Stimulated activated CD8-positive, alpha-beta memory T cell treated with anti-CD3 and anti-CD28 coated beads, Interleukin-4, amount 100 ng/mL, for 1 hour (primary cell): ENCODE measurements at places on chromosomes 3 and 15.

DNA sequence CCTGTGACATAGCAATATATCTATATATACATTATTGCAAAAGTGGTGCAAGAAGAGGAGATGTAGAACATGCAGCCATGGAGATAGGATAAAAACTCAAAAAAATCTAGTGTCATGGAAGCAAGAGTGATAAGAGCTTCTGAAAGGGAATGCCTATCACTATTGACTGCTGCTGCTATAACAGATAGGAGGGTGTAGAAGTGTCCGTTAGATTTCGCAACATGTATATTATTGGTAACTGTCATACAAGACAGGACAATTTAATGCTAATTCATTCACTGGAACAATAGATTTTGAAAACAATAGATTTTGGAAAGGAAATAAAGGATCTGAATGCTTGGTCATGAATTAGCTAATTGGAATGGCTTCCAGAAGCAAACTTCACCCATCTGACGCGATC is 224.5 kb downstream of the ZNF385D start:
- DNase-seq = no peak

DNA sequence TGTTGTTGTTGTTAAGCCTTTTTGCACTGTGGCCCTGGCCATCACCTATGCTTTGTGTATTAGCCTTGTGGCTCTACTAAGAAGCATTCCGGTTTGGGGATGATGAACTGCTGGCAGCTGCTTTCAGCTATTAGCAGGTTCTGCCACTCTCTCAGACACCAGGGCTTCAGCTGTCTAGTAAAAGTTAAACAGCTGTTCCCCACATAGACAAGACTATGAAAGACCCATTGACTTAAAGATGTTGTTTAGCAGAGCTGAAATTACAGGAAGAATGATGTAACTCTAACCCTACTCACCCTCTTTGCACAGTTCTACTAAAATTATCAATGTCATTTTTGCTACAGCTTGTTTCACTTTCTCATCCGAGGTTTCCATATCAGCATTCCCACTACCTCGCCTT is 131.2 kb upstream of the CGNL1 start:
- DNase-seq = no peak

DNA sequence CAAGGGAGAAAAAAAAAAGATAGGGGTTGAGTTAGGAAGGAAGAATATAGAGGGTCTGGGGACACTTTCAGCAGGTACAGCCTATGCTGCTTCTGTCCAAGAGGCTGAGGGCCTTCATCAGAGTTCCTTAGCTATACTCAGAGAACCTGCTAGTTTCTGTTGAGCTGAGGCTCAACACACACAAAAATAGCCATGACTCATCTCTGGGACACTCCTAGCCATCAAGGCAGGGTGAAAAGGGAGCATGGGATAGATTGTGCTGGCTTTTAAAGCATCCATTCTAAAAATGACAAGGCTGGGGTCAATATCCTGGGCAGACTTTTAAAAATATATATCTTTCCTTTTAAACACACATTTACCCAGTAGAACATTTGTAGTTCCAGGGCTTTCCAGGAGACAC is 2.8 kb upstream of the RTP2 start:
- DNase-seq = no peak

- DNase-seq = no peak
These were observed 2.1 kb upstream of the PARP14 start for GRCh38 chr3:122678506-122678905.

GRCh38 chr3:127819656-127820055 is 2.7 kb downstream of the MGLL start:
- DNase-seq = no peak

DNA sequence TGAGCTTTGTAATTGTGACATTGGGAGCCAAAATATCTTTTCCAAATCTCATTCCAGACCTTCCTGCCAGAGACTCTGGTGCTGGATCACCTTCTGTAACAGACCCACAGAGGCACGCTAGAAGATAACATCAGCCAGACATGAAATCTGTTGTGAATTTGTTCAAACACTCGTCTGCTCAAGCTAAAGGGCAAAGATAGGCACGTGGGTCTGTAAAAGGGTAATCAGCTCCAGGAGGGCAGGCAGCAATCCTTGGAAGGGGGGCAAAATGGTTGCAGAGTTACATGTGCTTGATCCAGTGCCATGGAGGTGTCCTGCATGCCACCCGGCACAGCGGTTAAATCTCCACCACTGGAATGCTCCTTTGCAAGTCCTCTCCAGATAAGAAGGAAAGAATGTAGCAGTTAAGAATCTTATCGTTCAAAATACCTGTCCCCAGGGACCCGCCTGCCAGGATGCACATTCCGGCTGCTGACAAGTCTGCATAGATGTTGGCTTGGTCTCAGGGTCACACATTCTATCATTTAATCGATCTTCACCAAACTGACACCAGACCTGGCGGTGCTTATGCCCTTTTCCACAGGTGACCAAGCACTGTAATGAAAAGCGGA is 74.8 kb downstream of the ADAMTS9 start:
- no peak for DNase-seq

DNA sequence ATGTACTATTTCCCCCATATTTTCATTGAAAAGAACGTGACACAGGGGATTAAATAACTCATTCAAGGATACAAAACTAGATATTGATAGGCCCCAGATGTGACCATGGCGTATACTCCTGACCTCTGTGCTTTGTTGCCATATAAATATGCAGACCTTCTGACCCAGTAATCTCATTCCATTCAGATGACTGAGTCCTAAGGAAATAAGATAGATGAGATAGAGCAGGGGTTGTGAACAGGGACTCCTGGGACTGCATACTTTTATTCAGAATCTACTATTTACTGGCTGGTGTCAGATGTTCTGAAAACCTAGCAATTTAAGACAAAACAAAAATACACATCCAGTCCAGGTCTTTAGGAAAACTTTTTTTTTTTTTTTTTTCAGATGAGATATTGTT is 139.2 kb upstream of the MANF start:
- no peak for DNase-seq

GRCh38 chr3:78858174-78858573 is 909.6 kb downstream of the ROBO1 start:
- DNase-seq = no peak

- DNase-seq = no peak
These were observed 20.4 kb upstream of the COPG1 start for GRCh38 chr3:129228891-129229585.

- DNase-seq = no peak
These were observed 22.9 kb upstream of the SMAD6 start for GRCh38 chr15:66679061-66679656.

GRCh38 chr15:75038231-75038630 is 14.8 kb downstream of the PPCDC start:
- no peak for DNase-seq

DNA sequence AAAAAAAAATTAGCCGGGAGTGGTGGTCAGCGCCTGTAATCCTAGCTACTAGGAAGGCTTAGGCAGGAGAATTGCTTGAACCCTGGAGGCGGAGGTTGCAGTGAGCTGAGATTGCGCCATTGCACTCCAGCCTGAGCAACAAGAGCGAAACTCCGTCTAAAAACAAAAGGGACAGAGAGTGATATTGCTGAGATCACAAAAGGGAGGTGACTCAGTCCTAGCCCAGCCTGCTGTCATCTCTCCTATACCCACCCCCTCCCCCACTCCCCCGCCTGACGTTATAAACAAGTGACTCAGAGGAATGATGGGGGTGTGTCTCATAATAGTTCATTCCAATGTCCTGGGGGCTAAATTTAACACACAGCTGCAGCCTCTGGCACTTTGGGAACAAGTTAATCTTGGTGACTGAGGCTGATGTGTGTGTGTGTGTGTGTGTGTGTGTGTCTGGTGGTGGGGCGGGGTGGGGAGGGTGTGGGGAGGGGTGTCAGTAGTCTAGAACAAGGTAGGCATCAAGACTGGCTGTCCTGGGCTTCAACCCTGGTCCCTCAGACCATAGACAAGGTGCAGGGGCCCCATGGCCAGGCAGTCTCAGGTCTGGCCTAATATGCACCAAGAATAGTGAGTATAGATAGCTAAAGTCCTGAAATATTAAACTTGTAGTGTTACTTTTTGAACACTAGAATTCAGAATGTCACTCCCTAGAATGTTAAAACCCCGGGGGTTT is 1.3 kb upstream of the KLHL40 start:
- DNase-seq = no peak

GRCh38 chr3:71401695-71402231 is 181.8 kb downstream of the FOXP1 start:
- DNase-seq = no peak

GRCh38 chr3:144054766-144055165 is 83.1 kb downstream of the DIPK2A start:
- DNase-seq = no peak

GRCh38 chr15:62799919-62800318 is 242.6 kb upstream of the TPM1 start:
- DNase-seq = no peak

GRCh38 chr3:17130956-17131355 is 246.2 kb downstream of the PLCL2 start:
- no peak for DNase-seq

DNA sequence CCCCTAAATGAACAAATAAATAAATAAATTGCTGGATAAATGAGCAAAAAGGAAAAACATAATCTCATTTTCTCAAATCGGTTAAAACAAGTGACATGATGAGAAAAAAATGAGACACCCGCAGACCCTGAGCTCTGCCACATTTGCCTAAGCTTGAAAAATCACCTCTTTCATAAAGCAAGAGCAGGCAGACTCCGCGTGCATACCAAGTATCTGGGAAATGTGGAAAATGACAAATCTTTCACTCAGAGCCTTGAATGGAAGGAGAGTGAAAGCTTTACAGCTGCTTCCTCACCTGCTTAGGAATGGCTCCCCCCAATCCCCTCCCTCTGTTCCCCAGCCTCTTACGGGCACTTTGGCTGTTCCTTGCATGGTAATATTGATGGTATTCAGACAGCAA is 355.5 kb upstream of the SUCLG2 start:
- DNase-seq = no peak

- no peak for DNase-seq
These were observed 65.0 kb upstream of the ATP2B2 start for GRCh38 chr3:10570196-10570946.

DNA sequence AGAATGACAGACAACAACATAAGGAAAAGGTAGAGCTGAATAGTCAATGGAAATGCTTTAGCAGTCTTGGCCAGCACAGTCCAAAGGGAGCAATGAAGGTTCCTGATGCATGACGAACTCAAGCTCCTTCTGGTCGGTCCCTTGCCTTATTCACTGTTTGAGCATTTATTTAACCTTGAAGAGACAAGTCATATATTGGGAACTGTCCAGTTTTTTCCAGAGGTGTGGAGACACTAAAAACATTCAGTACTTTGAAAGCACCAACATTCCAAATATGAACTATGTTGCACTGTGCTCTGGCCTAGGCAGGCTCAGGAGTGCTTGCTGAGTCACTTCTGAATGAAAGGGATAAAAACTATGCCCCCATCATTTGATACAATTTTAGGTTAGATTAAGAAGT is 384.8 kb downstream of the MECOM start:
- DNase-seq = no peak

DNA sequence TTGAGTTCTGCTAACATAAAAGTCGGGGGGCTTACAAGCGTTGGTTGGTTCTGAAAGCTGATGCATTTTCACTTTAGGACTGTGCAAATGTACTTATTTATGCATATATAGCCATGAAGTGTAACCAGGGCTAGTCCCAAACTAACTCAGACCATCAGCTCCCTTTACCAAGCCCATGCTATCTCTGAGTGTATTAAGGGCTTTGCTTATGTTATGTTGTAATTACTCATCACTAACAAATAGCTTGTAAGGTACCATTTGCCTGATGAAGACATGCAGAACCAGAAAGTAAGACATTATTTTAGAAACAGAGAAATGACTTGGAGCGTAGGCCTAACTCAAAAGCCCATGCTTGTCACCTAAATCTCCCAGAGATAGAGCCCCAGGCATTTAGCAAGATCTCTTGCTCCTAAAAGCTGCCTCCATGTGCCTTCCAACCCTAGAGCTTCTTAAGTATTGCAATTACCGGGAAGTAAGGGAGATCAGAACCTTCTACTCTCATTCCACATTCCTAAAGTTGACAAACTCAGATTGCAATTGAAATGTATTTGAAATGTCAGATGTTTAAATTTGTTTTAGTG is 362.9 kb upstream of the RBMS3 start:
- no peak for DNase-seq

- no peak for DNase-seq
These were observed 139.1 kb downstream of the SAMMSON start for GRCh38 chr3:70138606-70139005.

DNA sequence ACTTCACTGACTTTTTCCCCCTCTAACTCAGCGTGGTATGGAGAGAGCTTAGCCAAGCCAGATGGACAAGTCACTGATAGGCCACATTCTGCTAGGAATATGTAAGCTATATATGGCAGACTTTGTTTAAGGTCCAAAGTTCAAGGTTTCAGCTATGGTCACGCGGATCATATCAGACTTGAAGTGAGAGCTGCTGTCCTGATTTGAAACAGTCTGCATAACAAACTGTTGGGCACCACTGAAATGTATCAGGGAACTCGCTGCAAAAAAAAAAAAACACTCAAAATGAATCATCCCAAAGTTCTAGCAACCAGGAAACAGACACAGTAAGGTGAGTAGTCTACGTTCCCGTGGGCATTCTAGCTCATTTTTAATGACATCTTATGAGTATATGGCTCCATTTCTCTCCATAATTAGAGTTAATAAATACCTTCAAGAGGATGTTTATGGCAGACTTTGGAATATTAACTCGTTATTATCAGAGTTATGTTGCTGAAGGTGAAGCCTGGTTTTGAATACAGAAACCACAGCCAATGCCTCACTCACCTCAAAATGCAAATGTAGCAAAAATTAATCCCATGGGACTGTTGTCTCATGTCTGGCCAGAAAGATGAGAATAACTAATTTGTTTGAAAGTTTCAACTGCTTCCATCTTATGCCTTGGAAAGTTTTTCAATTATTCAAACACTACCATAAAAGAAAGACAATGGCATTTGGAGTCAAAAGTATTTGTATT is 12.3 kb downstream of the DPH3 start:
- no peak for DNase-seq

- no peak for DNase-seq
These were observed 78.7 kb upstream of the ETV5 start for GRCh38 chr3:186187401-186188275.

DNA sequence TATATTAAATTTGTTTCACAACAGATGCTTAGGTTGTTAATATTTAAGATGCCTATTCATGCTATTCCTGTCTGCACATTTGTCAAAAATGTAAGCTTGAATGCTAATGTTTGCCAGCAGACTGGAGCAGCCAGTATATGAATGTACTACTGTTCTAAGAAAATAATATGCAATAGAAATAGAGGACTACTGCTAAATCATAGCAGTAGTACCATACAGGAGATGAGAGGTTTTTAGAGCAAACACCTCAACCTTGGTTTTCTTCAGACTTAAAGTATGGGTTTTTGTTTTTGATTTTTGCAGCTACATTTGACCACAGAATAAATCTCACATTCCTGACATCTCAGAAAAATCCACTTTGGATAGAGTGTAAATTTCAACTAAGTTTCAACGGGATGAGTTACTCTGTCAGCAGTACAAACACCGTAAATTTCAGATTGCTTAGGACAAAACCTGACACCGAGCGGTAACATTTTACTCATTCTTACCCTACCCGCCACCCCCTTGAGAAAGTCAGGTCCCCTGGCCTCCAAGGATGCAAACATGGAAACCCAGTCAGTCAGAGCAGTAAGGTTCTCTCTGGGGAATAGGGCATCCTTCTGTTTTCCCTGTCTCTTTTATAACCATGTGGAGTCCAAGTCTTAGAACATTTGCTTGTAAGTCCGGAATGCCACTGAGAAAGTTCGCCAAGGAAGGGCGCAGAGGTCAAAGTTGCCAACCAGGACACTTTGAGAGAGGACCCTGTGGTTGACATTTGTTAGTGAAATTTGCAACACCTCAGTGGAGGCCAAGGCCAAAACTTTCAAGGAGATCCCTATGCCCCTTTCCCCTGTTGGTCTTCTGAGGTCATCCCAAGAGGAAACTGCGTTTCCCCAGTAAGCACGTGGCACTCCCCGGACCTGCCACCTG is 17.9 kb upstream of the SATB1 start:
- no peak for DNase-seq
